ENCODE measurements at places on chromosomes 3 and 15.

DNA sequence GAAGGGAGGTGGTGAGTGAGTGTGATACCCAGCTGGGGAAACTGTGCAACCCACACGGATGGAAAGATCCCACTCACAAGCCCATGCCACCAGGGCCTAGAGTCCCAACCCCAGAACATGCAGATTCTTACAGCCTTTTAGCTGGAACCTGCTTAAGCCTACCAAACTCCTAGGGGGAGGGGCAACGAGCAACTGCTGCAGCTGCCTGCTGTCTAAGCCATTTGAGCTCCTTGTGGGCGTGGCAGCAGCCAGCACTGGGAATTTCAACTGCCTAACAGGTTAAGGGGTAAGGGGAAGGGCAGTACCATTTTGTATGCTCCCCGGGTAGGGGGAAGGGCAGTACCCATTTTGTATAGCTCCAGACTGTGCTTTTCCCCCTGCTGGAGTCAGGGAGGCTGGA, 673.2 kb upstream of the BCHE start:
- no peak for DNase-seq

DNA sequence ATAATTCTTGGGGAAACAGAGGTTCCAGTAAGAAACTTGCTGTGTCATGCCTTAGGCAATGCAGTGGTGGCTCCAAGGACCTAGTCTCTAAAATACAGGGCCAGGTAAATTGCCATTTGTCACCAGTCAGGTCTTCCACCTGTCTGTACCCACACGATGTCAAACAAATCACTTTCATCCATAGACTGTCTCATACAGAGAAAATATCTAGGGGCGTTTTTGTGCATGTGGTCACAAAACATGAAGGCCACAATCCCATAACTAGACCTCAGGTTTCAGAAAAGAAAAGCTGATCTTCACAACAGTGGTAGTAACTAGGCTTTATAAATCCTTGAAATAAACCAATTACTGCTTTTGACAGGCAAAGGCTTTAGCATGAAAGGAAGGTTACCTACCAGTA, 92.3 kb downstream of the SLC9A9 start:
- DNase-seq = no peak

DNA sequence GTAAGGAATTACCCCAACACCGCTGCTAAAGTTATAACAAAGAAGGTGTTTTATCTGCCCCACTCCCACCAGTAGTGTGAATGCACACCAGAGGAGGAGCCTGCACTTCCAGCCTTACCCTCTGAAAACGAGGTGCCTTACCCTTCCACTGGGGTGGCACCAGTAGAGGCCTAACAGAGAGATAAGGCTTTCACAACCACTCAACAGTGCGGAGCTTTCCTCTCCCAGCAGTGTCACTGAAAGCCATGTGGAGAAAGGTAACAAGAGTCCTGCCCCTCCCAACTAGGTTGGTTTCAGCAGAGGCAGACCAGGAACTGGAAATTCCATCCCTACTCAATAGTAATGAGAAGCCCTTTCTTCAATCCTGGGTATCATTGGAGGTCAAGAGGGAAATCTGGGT, 539.2 kb downstream of the VGLL3 start:
- no peak for DNase-seq

GRCh38 chr3:15066467-15066866, 1.4 kb upstream of the MRPS25 start:
- no peak for DNase-seq

- no peak for DNase-seq
Measured at GRCh38 chr3:151218136-151218535, 15.1 kb upstream of the GPR171 start.

- no peak for DNase-seq
Measured at GRCh38 chr15:82873000-82873680, 63.7 kb downstream of the WHAMM start.

DNA sequence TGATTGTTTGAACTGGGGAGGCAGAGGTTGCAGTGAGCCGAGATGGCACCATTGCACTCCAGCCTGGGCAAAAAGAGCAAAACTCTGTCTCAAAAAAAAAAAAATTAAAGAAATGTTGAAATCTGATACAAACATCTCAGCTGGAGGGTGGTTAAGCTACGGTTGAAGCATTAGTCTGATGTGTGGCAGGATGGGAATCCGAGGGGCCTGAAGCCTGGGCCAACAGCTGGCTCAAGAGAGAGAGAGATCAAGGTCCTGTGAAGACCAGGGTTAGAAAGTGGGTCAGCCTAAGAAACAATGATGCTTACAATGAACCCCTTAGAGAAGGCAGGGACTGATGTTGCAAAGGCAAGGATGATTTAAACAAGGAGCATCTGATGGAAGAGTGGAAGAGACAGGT, 69.8 kb downstream of the CD200R1L start:
- DNase-seq = no peak

GRCh38 chr3:141231952-141232823, 563 bp downstream of the PXYLP1 start:
- no peak for DNase-seq

DNA sequence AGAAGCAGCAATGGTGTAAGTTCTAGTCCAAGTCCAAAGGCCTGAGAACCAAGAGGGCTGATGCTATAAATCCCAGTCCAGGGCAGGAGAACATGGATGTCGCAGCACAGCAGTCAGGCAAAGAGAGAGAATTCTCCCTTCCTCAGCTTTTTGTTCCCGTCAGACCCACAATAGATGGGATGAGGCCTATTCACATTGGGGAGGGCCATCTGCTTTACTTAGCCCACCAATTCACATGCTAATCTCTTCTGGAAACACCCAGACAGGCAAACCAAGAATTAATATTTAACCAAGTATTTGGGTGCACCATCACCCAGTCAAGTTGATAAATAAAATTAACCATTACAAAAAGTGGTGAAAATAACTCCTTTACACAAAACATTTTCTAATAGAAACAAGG, 511.7 kb upstream of the UBE2E2 start:
- DNase-seq = no peak

GRCh38 chr3:80983753-80984152, 777.7 kb downstream of the GBE1 start:
- DNase-seq = no peak

DNA sequence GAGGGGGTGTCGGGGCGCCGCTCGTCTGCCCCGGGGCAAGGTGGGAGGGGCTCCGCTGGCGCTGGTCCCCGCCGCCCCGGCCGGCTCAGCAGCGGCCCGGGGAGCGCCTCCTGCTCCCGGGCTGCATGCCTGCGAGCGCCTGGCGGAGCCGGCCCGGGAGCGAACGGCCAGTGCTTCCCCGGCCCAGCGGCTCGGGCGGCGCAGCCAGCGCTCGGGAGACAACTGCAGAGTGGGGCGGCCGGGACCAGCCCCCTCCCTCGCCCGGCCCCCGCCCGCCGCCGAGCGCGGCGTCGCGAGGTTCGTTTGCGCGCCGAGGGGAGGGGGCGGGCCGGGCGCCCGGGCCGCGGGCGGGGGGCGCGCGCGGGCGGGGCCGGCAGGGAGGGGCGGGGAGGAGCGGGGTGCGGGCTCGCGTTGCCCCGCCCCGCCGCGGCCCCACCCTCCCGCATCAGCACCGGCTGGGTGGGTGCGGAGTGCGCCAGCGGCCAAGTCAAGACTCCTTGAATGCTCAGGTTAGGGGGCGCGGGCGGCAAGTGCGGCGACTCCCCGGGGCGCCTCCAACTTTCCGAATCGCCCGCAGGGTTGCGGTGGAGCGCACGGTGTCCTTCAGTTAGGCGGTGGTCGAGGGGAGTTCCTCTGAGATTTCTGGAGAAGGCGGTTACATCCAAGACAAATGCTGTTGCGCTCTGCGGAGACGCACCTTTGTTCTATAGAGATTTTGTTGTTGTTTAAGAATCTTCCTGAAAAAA, at the start of gene RGMA:
Gene RGMA (minus strand): TSS at position 231 of the 746 bp plus-strand sequence. CDS start 279 bp downstream, outside the sequence.
- no peak for DNase-seq

DNA sequence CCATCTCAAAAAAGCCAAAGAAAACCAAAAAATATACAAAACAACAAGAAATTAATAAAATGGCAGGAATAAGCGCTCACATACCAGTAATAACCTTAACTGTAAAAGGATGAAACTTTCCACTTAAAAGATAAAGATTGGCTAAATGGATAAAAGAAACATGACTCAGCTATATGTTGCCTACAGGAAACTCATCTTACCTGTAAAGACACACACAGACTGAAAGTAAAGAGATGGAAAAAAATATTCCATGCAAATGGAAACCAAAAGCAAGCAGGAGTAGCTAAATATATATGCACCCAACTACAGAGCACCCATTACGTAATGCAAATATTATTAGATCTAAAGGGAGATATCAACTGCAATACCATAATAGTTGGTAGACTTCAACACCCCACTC, 49.7 kb downstream of the ADAM10 start:
- DNase-seq = no peak

- DNase-seq = no peak
Measured at GRCh38 chr15:88644741-88645140, 5.9 kb downstream of the ISG20 start.

GRCh38 chr15:38660738-38661137, 96.1 kb upstream of the RASGRP1 start:
- DNase-seq = no peak

- DNase-seq = no peak
Measured at GRCh38 chr15:43881944-43882343, 55.1 kb downstream of the WDR76 start.

- DNase-seq = no peak
Measured at GRCh38 chr3:118637846-118638245, 396.8 kb downstream of the IGSF11 start.

- no peak for DNase-seq
Measured at GRCh38 chr3:126344380-126345041, 12.7 kb downstream of the KLF15 start.

GRCh38 chr15:76964157-76964556, 30.8 kb upstream of the PSTPIP1 start:
- no peak for DNase-seq

DNA sequence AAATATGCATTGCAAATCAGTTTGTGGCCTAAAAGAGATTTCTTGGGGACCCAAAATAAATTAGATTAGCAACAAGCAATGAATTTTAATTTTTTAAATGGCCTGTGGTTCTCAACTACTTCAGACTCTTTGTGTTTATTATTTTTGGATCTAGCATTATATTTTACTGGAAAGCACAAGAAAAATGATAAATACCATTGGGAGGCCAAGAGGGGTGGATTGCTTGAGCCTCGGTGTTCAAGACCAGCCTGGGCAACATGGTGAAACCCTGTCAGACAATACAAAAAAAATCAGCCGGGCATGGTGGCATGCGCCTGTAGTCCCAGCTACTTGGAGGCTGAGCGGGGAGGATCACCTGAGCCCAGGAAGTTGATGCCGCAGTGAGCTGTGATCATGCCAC, 13.6 kb downstream of the LACTB start:
- no peak for DNase-seq

GRCh38 chr15:59255680-59256336, 49.2 kb downstream of the LDHAL6B start:
- DNase-seq = no peak

All from AG10803 (cell line).